ENCODE measurements at places on chromosomes 1 and 21.

DNA sequence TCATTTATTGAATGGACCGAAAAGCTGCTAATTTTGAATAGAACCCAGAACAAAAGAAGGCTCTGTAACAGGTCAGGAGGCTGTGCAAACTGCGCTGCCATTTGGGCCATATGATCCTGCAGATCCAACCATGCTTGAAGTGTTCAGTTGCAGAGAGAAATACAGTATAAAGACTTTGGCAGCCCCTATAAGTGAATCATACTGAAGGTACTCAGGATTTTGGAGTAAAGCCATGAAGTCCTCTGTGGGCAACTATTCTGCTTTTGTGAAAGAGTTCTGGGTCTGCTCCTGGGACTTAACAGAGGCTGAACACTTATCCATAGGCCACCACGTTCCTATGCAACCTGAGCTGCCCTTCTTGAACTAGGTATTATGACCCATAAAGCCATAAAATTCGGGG, 1613.6 kb upstream of the PRMT6 start:
- no peak overlapping the region for H3K4me3 ChIP-seq
- H3K4me1 ChIP-seq = no peaks in the 10 kb centered on the region
- no peak for DNase-seq
- no peaks in the 10 kb centered on the region for H3K27me3 ChIP-seq
- H3K27ac ChIP-seq = no peak overlapping the region
- no peaks in the 10 kb centered on the region for H3K36me3 ChIP-seq

DNA sequence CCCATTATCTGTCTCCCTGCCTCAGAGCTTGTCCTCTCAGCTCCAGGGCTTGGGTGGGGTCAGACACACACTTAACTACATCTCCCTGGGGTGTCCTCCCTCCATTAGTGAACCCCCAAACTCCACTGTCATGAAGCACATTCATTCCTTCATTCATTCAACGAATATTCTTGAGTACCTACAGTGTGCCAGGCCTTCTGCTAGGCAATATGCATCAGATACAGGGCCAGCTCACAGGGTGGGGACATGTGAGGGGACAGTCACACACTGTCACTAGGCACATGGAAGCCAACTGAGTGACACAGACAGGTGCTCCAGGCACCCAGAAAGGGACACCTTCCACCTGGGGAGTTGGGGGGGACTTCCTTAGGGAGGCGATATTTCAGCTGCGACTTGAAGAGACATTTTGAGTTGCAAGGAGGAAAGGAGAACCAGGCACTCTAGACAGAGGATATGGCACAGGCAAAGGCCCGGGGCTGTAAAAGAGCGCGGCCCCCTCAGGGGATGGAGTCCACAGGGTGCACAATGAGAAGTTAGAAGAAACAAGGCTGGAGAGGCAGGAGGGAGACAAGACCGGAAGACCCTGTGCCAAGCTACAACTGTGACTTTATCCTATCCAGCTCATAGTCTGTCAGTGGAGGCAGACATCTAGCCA, 8.7 kb upstream of the S100A8 start:
- H3K4me3 ChIP-seq = no peak overlapping the region
- no peaks in the 10 kb centered on the region for H3K36me3 ChIP-seq
- no peaks in the 10 kb centered on the region for H3K4me1 ChIP-seq
- no peak overlapping the region for H3K27ac ChIP-seq
- no peak for DNase-seq

GRCh38 chr1:8182034-8182761, 135.7 kb upstream of the SLC45A1 start:
- no peak for DNase-seq
- peaks cover 8% of the 10 kb centered on the region for H3K27me3 ChIP-seq
- H3K36me3 ChIP-seq = peaks cover 15% of the 10 kb centered on the region
- H3K4me3 ChIP-seq = no peak overlapping the region
- no peaks in the 10 kb centered on the region for H3K4me1 ChIP-seq

- no peaks in the 10 kb centered on the region for H3K27me3 ChIP-seq
- no peak overlapping the region for H3K4me3 ChIP-seq
- H3K4me1 ChIP-seq = no peaks in the 10 kb centered on the region
- peaks cover 13% of the 10 kb centered on the region for H3K36me3 ChIP-seq
- DNase-seq = no peak
Observed at GRCh38 chr1:230898748-230899147, 30.4 kb upstream of the C1orf198 start.

DNA sequence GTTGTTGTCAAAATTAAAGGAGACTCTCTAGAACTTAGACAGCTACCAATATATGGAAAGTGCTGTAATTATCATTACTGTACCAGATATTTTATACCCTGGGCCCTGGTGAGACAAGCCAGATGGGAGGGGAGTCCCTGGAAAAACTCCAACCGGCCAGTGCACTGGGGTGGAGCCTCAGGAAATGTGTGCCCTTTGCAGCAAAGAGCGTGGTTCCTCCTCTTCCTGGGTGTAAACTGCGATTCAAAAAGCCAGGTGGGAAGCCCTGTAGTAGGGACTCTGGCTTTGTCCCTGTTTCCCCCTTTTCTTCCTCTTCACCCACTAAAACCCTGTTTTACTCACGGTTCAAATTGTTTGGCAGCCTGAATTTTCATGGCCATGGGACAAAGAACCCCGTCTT, 812.3 kb downstream of the PLA2G4A start:
- no peaks in the 10 kb centered on the region for H3K27me3 ChIP-seq
- H3K4me3 ChIP-seq = no peak overlapping the region
- H3K36me3 ChIP-seq = no peaks in the 10 kb centered on the region
- H3K4me1 ChIP-seq = no peaks in the 10 kb centered on the region
- H3K27ac ChIP-seq = no peak overlapping the region

DNA sequence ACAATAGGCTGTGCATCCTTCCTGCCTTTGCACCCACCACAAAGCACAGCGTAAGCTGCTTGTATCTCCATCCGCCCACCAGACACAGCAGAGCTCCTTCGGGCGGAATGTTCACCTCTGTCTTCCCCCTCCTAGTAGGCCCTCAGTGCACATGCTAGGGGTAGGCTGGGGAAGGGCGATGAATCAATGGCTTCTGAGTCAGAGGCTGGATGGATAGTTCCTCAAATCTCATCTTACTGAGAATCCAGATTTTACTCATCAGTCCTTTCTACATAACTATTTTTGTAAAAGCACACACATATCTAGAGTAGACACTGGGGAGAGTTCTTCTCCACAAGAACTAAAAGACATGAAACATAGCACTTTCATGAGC, 73.8 kb downstream of the BCAR3 start:
- H3K27ac ChIP-seq = no peak overlapping the region
- H3K4me1 ChIP-seq = peaks cover 29% of the 10 kb centered on the region
- no peaks in the 10 kb centered on the region for H3K36me3 ChIP-seq
- H3K4me3 ChIP-seq = no peak overlapping the region
- H3K27me3 ChIP-seq = no peaks in the 10 kb centered on the region
